ENCODE measurements at places on chromosomes 6 and 20.

GRCh38 chr20:50054231-50054547 is 58.8 kb downstream of the UBE2V1 start:
- DNase-seq = no peak

DNA sequence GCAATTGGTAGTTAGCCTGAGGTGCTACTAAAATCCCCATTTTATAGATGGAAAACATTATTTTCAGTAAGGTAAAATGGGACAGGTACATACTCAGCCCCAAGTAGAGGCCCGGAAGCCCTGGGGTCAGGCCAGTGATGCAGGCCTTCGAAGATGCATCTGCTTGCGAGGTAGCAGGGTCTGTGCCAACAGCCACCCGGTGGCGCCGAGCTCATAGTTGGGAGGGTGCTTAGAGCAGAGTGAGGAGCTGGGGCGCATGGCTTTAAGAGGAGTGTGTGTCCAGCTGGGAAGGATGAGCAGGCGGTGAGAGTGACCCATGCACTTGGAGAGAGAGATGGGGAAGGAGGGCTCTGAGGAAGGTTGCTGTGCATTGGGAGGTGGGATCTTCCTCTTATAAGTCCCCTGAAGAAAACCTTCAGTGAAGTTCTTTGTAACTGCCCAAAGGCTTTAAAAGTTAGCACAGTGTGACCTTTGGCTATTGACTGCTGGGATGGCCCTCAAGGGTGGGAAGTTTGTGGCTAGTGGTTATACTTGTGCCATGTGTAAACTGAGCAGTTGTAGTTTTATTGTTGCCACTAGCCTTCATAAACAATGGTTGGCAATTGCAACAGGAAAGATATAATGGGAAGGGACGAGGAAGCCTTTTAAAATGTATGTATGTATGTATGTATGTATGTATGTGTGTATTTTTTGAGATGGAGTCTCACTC is 71.1 kb downstream of the TOX2 start:
- no peak for DNase-seq

GRCh38 chr20:10902576-10903282 is 228.9 kb upstream of the JAG1 start:
- no peak for DNase-seq

DNA sequence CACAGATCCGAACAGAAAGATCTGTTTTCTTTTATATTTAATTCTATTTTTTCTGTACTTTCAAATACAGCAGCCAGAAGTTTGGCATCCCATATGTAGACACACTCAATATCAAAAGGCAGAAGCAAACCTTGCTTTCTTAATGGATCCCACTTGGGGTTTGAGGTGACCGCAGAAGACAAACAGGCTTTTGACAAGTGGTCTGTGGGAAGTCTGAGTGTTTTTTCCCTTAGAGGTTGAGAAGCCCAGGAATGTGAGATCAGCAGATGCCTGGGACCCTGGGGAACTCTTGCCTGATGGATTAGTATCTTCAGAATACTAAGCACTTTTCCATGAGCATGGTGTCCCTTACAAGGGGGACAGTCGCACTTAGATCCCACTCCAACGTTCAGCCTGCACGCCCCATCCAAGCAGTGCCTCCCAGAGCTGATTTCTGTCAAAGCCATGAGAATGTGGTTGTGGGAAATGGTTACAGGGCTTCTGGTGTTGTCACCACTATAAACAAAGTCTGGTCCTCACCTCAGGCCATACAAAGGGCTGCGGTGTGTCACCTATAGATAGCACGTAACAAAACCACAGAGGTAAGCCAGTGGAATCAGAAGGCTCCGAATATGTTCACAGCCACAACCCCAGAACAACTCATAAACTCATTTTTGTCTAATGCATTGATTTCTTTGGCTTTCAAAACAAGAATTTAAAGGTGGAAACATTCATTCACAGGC is 12.7 kb downstream of the IL17F start:
- DNase-seq = no peak

Data from midbrain (tissue), 1 donor.